ENCODE measurements at places on chromosomes 6 and 20.

- DNase-seq, result peak; percentile 51
Observed at GRCh38 chr6:119077643-119078375, 655 bp downstream of the FAM184A start.

- no peak for DNase-seq
Observed at GRCh38 chr6:134005800-134006199, 46.6 kb downstream of the SLC2A12 start.

DNA sequence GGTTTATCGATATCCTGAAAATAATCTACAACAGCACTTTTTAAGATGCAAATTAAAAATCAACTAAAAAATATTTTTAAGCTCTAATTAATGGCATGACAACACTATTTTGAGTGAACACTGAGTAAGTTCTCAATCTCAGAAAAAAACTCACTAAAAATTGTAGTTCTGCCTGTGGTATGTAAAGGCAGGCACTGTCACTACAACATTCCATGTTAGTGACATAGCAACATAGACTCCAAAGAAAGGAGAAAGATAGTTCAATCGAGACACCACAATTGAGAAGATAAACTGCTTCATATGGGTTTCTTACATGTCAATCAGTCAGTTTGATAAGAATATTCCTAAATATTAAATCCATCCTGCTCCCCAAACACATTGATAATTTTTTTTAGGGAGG is 38.0 kb downstream of the COL12A1 start:
- DNase-seq, result no peak

- no peak for DNase-seq
Observed at GRCh38 chr20:24064092-24064491, 75.5 kb upstream of the GGTLC1 start.

- no peak for DNase-seq
Observed at GRCh38 chr6:1475174-1475573, 85.8 kb downstream of the FOXF2 start.

GRCh38 chr20:38109591-38110524 is 55.2 kb downstream of the TGM2 start:
- DNase-seq, result no peak

DNA sequence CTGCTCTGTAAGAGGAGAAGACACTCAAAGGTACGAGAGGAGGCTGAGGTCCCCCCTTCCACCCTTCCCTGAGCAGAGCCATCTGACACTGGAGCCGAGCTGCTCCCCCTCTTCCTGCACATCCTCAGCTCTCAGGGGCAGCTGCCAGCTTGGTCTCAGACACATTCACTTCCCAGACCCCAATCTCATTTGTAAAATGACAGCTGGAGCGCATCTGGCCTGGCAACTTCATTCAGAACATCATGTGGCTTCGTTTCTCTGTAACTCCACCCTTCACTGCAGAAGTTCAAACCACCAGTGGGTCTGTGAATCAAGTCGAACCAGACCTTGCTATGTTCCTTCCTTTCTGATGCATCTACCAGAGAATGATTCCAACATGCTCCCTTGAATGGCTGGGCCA is 145.6 kb upstream of the CDH4 start:
- DNase-seq, result no peak

DNA sequence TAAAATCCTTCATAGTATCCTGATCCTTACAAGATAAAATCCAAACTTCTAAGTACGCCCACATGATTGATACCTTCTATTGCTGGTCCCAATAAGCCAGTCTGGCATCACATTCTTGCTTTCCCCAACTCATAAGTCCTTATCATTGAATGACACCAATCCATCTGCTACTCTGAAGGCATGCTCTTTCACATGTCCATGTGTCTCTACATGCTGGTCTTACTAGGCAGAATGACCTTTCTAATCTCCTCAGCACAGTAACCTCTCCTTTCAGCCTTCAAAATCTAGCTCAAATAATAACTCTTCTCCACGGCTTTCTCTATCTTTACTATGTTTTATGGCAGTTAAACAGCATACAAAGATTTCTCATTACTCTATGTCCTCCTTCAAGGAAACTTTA is 71.1 kb downstream of the ASCC3 start:
- DNase-seq, result no peak

GRCh38 chr20:20317195-20317594 is 50.7 kb upstream of the INSM1 start:
- DNase-seq, result no peak

DNA sequence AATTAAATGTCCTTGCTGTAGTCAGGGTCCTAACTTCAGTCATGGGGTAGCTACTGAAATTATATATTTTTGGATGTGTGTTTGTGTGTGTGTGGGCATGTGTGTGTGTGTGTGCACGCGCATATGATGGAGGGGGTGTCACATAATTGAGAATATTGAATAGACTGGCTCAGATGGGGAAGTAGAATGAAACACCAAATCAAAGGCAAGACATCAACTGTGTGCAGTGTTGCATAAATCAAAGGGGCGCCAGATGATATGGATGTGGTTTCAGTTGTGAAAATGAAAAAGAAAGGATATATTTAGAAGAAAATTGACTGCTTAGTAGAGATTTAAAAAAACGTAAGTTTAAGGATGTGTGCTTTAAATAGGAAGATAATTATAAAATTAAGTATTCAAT is 144.2 kb upstream of the CEP162 start:
- DNase-seq, result no peak

GRCh38 chr6:161890133-161890831 is 616.4 kb upstream of the AGPAT4 start:
- no peak for DNase-seq

DNA sequence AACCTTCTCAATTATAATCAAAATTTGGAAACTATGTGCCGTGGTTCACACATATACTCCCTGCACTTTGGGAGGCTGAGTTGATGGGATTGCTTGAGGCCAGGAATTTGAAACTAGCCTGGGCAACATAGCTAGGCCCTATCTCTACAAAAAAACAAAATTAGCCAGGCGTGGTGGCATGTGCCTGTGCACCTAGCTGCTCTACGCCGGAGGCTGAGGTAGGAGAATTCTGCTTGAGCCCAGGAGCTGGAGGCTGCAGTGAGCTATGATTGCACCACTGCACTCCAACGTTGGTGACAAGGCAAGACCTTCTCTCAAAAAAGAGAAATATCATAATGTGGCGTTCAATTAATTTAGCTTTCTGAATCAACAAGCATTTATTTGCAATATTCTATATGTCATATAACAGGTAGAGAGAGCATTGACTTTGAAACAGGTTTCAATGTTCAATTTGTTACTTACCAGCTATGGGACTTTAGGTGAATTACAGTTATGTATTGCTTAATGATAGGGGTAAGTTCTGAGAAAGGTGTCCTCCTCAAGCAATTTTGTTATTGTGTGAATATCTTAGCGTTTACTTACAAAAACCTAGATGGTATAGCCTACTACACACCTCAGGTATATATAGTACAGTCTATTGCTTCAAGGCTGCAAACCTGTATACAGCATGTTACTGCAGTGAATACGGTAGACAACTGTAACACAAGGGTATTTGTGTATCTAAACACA is 2.2 kb upstream of the SYCP2 start:
- DNase-seq, result no peak

DNA sequence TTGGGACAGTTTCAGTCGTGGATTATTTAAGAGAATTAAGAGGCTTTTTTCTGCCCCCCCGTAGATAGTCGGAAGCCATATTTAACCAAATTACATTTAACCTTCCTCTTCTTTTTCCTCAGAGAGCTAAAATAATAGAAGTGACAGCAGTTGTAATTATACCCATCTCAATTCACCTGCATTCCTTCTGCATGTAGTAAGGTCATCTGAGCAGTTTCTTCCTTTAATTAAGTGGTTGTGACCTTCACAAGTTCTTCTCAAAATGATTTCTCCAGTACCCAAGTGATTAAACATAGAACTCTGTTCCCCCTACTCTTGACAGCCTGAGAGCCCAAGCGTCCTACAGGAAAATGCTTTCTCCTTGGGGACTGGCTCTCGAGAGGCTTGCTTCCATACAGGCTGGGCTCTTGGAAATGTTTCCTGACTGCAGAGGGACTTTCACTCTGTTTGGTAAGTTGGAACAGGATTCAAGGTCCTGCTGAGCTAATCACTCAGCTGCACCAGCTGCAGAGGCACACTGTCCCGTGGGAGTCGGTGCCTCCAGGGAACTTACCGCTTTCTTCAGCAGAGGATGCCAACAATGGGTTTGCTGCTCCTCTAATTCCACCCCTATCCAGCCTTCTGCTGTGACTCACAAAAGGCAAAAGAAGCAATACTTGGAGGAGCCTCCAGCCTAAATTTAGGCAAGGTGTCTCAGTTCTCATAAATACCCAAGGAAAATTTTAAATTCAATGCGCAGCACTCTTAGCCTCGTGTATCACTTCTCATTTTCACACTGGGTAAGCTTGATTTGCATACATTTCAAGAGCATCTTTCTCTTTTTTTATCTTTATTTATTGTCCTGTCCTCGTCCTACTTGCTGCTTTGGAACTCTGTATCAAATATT is 414.9 kb downstream of the KIF16B start:
- DNase-seq, result no peak

GRCh38 chr6:112149236-112149635 is 61.8 kb downstream of the FAM229B start:
- no peak for DNase-seq

GRCh38 chr6:40705354-40705753 is 118.2 kb upstream of the LRFN2 start:
- DNase-seq, result no peak

GRCh38 chr6:131182991-131183425 is 47.7 kb downstream of the AKAP7 start:
- DNase-seq, result no peak

DNA sequence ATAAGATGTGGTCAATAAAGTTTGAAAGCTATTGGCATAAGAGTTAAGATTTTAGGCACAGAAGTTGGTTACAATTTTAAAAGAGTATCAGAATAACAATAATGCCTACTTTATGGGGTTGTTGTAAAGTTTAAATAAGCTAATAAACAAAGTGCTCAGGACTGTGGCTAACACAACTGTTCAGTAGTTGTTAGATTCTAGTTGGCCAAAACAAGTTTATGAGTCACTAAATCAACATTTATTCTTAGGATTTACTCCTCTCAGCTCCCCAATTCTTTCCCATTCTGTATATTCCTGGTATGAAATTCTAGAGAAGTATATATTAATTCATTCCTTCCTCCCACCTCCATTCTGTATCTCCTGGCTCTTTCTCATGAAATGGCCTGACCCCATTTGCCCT is 14.5 kb downstream of the RMND1 start:
- DNase-seq, result no peak

- no peak for DNase-seq
Observed at GRCh38 chr20:35578469-35578868, 36.6 kb downstream of the ERGIC3 start.

- DNase-seq, result peak; percentile 54
Observed at GRCh38 chr20:3786126-3786484, 435 bp downstream of the CENPB start.

GRCh38 chr6:148790817-148791216 is 44.0 kb downstream of the UST start:
- no peak for DNase-seq

DNA sequence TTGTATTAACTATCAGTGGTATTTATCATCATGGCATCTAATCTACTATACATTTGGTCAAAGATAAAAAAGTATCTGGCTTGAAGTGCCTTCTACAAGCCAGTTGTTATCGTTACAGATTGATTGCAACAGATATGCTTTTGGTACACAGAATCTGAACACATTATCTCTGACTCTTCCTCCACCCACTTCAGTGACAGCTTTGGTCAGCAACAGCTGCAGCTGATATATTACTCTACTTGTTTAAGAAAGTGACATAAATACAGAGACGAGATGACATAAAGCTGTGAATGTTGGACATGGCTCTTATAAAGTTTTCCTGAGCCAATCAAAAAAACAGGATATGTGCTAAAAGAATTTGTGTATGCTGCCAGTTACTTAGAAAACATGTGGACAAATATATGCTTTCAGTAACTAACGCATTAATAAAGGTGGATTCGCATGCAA is 77.6 kb downstream of the HIVEP2 start:
- no peak for DNase-seq

- DNase-seq, result no peak
Observed at GRCh38 chr20:57141492-57141891, 124.9 kb downstream of the BMP7 start.

DNA sequence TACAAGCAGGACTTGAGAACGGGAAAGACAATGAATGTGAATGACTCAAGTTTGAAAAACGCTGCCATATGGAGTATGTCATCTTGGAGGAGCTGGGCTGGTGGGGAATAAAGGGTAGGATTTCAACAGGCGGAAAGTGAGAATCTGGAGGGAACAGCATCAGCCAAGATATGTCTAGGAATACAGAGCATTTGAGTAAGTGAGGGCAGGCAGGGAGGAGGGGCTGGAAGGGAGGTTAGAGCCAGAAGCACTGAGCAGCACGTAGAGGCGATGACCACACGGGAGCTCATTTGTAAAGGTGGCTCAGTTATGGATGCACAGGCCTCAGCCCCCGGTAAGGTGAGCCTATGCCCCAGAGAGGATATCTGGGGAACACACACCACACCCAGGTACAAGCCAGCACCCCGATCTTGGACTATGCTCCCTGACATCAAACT is 115.1 kb downstream of the ZMYND8 start:
- DNase-seq, result no peak

- DNase-seq, result no peak
Observed at GRCh38 chr20:39016506-39016905, 54.4 kb downstream of the DHX35 start.

DNA sequence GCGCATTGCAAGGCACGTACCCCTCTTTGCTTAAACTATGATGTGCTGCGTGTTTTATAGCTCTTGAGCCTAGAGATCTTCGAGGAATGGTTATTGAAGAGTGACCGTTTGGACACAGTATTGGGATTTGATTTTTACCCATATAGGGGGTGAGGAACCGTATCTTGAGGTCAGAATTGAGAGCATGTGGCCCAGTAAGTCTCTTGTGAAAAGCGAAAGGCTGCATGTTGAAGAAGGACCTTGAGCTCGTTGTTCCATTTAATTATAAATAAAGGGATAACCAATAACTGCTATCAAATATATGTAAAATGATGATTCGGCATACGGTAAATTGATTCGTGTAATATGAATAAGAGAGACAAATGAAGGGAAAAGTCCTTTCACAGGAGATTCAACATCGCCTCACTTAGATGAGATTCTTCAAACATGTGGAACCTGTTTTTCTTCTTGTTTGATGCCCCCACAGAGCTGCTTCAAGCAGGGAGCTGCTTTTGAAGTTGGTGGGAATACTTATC is 66.6 kb downstream of the AKAP12 start:
- no peak for DNase-seq

DNA sequence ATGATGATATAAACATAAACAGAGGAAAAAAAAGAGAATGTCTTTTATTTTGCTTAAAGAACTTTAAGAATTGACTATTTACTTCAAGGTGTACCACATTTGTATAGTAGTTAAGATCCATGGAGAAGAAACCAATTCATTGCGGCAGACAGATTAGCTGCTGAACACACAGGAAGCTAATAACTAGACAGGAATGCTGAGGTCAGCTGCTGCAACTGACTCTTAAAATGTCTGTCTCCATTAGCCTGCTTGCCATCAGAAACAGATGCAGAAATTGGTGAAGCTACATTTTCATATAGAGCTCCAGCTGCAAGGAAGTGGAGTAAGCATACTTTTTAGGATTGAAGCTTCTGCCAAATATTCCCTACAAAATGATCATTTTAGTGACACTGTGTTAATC is 939.5 kb downstream of the EPHA7 start:
- DNase-seq, result no peak
